ENCODE measurements at places on chromosomes 7 and 10.

DNA sequence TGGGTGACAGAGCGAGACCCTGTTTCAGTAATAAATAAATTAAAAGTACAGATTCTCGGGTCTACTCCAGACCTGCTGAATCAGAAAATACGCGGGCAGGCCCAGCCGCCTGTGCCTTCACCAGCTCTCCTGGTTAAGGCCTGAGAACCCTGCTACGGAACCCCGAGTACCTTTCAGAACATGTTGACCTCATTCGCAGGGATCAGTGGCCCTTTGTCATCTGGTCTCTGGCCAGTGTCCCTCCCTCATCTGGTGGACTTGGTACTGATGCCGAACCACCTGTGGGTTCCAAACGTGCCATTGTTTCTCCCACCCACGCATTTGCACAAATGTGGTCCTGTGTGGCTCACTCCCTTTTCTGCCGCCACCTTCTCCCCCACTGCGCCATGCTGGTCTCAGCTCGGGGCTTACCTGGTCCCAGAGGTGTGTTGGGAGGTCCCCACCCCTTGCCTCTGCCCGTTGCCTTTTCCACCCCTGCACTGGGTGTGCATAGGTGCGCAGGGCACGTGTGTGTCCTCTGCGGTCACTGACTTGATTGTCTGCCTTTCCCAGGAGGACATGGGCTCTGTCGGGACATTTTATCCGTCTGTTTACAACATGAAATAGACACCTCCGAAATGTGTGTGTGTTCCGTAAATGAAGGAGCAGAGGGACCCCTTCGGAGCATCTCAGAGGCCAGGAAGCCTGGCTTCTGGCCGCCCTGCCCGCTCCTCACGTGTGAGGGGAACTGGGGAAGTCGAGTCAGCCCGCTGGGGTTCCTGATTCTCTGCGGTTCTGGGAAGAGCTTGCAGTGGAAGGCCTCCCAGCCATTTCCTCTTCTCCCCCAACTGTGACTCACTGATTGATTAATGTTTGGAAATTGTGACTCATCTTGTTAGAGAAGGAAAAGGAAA lies 135.2 kb downstream of the CUX1 start:
- no peak for DNase-seq

DNA sequence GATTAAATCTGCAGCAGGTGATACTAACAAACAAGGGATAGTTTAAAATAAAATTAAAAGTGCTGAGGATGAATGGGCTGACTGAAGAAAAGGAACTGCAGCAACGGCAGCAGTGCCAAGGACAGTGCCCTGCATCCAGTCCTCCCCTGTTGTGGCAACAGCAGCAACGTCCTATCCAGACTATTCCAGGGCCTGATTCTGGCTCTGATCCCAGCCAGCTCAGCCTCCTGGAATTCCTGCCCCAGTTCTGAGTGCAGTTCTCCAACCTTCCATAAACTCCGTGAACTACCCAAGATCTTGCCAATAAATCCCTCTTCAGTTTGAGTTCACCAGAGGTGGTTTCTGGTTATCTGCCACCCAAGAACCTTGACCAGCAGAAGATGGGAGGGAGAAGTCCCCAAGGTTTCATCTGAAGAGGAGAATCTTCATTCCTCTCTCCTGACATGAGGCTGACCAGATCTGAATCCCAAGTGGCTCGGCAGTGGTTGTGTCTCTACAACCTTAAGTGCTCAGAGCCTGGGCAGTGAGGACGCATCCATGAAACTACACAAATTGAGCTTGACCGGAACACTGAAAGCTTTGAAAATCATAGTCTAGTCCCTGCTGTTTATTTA lies 115.8 kb downstream of the SORBS1 start:
- DNase-seq, result peak; percentile 72

GRCh38 chr10:16437540-16437894 lies 707 bp downstream of the PTER start:
- no peak for DNase-seq

DNA sequence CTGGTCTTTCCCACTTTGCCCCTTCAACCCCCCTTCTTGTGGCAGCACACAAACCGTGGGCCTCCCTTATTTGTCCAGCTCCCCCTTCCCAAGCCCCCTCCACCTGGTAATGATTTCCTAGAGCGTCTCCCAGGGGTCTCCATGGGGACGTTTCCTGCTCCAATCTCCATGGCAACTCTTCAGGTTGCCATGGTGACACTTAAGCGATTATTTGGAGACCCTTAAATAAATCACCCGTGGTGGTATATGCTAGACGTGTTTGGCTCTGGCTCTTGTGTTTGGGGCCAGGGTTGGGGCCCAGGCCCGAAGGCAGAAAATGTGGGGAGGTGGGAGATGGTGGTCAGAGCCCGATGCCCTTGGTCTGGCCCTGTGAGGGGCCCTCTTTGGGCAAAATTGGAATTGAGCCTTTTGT lies 41.1 kb upstream of the DLG5 start:
- no peak for DNase-seq

DNA sequence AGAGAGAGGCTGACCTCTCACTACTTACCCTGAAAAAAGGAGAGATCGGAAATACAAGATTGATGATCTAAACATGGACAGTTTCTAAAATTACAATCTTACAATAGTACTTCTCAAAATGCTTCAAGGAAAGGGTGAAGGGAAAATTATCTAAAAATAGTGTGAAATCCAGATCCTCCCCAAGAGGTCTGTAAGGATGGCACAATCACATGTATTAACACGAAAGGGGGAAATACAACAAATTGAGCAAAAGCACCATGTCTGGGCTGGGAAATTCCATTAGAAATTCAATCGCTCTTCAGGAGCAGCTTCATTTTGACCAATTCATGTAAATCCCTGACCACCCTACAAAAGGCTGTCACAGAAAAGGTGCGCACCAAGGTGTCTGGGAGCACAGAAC lies 67.0 kb downstream of the PKD1L1 start:
- DNase-seq, result no peak

DNA sequence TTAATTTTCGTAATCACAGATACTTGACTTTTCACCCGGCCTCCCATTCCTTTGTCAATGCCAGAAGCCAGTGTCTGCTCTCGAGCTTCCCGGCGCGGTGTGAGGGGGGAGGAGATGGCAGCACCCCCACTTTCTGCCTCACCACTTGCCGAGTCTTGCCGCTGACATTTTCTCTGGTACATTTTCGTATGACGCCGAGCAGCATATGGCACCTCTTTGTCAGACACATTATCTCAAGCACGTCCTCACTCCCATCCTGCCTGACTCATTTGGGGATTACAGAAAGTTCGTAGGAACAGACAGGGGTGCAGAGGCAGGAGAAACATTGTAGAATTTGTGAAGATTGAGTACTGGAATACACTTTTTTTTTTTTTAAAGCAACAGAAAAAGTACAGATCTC lies 60.8 kb upstream of the SORCS3 start:
- no peak for DNase-seq

DNA sequence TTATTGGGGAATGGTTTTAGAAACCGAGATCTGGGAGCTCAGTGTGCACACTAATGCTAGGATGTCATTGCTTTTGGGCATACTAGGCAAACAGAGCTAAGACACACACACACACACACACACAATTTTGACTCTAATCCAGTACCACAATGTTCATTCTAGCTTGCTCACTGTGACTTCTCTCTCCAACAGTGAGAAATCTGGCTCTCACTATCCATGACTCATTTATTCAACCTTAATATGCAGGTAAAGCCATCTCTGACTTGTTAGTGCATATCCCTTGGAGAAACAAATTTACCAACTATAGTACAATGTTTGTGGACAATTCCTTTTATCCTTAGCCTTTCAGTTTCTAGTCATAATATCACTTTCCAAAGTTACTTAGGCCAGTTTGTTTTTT lies 5.9 kb upstream of the BMS1 start:
- no peak for DNase-seq

DNA sequence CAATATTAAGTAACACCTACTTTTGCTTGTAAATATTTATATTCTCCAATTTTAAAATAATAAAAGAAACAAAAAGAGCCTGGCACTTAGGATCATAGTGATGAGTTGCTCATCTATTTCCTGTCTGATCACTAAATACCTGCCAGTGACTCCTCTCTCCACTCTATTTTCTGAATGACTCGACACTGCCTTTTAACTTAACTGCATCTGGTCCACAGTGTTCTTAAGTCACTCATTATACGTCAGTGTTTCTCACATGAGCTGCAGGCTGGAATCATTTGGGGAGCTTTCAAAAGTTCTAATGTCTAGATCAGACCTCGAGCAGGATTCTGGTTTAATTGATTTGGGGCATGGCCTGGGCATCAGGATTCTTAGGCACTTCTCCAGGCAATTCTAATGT lies 78.0 kb upstream of the AGBL3 start:
- no peak for DNase-seq

DNA sequence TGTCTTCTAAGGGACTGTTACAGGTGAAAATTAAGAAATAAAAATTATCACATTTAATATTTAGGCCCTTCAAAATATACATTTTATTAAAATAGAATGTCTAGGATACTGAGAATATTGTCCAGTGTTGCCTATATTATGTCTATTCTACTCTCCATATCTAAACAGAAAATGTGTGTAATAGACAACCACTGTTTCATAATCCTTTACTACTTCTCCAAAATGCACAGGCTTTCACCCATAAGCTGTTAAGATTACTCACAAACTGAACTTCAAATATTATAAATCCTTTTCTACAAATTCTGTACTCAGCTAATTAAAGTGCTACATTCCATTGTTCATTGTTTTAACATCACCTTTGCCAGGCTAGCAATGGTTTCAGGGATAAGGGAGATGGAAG lies 56.7 kb upstream of the TFEC start:
- DNase-seq, result no peak

GRCh38 chr10:32692174-32692573 lies 246.2 kb downstream of the CCDC7 start:
- DNase-seq, result no peak

DNA sequence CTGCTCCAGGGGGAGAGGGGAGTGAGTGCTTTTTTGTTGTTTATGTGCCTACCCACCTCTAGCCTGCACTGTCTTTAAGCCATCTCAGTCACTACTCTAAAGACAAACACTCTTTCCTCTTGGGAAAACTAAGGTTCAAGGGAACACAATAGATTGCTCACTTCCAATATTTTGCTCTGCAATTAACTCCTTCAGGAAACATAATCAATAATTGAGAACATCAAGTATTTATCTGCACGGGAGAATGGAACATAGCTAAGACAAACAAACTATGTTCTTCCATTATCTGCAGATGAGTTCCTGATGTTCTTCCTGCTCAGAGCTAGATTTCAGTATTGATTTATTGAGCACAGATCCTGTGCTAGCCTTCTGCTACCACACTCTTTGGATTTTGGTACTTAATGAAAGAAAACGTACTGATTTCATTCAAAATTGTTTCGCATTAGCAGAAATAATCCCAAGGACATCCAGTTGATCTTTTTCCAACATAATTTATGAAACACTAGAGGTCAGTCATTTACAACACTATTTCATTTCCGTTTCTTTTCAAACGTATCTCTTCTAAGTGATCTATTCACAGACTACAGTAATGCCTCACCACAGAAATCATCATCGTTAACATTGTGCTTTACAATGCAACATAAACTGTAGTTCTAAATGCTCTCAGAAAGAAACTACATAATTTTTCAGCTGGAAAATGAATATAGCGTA lies 8.3 kb downstream of the NEBL start:
- DNase-seq, result no peak

- no peak for DNase-seq
Observed at GRCh38 chr7:48175019-48175418, 3.8 kb downstream of the ABCA13 start.

DNA sequence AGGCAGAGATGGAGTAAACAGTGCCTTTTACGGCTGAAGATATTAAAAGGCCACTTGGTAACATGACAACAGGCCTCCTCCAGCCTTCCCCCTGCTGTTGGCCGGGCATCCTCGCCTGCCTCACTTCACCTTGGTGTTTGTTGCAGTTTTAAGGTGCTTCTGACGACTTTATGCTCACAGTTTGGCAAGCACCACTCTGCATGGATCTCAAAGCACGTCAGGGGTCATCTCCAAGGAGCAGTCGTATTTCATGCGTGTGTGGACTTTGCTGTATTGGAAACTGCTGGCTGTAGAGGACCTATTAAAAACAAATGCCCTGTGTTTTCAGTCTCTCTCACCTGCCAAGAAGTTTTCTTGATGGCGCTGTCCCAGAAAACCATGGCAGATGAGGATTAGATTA lies 483.1 kb downstream of the RPS24 start:
- no peak for DNase-seq

DNA sequence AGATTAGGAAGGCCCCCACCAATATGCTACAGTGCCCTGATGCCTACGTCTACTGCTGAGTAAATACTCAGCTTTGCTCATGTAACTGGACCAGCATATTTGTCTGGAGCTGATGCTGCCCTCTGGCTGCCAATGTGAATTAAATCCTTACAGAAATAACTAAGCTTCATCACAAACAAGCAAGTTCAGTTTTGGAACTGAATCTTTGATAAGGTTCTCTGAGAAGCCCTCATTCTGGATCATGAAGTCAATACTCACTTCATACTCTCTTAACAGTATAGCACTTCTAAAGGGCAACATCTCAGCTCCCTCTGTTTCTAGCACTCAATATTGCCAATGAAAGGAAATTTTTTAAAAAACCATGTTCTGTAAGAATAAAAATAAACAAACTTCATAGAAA lies 246.7 kb downstream of the ETV1 start:
- no peak for DNase-seq

DNA sequence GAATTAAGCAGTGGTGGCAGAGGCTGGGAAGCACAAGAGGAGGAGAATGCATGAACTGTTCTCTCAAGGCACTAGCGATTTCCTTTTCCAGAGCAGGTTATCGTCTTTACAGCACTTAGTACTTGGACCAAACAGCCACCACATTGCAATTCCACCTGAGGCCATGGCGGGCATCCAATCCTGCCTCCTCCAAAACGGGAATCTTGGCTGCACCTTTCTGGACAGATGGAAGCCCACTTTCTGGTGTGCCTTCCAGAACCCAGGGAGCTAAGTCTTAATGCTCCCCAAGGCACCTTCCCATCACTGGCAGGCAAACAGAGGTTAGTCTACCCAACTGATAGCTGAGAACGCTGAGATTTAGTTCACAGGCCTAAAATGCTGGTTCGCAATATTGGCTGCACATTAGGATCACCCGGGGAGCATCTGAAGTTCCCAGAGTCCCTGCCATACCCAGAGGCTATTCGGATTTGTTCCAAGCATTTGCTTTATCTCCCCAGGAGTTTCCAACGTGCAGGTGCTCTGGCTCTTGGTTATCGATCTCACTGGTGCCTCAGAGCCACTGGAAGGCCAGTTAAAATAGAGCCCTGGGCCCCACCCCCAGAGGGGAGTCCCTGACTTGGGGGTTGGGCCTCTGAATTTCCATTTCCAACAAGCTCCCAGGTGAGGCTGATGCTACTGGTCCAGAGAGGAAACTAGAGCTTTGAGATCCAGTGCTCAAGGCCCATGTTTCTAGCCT lies 62.2 kb downstream of the KCNMA1 start:
- no peak for DNase-seq

All from Peyer's patch (tissue), 4 donors.